Astrocyte of the spinal cord (primary cell): ENCODE measurements at places on chromosomes 11 and 22.

DNA sequence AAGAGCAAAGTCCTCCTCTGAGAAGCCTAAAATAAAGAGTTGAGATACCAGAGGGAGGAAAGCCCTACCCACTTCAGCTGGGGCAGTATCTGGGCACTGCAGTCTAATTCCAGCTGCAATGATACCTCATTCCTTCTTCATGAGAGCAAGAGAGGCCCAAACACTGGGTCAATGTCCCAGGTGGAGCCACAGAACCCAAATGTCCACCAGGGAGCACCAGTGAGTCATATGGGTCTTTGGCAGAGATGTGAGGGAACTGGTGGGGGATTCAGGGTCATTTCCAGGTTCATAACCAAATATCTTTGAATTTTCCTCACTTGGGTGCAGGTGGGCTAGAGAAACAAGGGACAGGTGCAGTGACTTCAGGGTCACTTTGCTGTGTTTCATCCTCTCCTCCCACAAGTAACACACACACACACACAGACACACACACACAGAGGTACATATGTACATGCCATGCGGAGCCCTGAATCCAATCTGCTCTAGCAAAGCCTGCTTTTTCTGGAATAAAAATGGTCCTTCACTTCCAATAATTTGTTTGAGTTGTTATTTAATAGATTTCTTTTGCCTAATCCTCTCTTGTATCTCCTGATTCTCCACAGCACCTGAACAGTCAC lies 585.4 kb downstream of the SOX6 start:
- peak; percentile 42 for DNase-seq

DNA sequence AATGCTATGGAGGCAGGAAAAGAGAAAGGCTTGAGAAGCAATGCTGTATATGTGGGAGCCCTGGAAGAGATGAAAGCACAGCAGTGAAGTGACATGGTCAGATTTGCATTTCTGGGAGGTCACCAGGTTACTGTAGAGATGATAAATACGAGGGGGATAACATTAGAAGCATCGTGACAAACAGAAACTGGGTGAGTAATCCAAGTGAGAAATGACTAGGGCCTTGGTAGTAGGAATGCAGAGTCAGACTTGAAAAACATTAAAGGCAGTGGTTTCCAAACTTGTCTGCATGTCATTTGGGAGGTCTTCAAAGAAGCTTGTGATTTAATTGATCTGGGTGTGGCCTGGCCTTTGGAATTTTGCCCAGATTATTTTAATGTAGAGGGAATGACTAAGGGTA lies 43.9 kb downstream of the CCDC34 start:
- DNase-seq = peak; percentile 65

DNA sequence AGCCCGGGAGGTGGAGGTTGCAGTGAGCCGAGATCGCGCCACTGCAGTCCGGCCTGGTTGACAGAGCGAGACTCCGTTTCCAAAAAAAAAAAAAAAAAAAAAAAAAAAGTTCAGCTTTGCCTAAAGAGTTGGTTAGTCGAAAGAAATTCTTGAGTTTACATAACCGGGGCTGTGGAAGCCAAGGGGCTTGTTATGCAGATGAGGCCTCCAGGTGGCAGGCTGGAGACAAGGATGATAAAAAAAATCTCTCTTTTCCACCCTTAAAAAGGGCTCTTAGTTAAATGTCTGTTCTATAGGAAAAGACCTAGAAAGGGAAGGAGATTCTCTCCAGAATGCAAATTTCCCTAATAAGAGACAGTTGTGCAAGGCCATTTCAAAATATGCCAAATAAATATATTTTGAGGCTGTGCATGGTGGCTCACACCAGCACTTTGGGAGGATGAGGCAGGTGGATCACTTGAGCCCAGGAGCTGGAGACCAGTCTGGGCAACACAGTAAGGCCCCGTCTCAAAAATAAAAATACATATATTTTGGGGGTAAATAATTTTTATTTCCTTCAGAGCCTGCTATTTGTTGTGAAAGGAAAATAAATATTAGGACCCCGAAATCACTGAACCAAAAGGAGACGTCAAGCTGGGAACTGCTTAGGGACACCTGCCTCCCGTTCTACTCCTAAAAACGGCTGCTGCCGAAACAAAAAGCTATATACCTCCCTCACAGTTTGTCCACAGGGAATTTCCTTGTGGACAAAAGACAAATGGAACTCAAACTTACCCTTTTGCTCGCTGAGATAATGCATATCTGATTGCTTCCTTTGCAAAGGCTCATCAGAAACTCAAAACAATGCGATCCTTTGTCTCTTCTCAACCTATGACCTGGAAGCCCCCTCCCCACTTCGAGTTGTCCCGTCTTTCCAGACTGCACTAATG lies 2.4 kb upstream of the IFITM2 start:
- DNase-seq = peak; percentile 81

- no peak for DNase-seq
Observed at GRCh38 chr11:38867338-38867737, 2269.3 kb upstream of the RAG2 start.

- DNase-seq = peak; percentile 26
Observed at GRCh38 chr11:76208438-76209374, 2.4 kb upstream of the WNT11 start.

- DNase-seq = peak; percentile 74
Observed at GRCh38 chr11:4072668-4073285, 21.8 kb upstream of the RRM1 start.

- no peak for DNase-seq
Observed at GRCh38 chr11:69489031-69489745, 7.7 kb downstream of the LINC01488 start.

DNA sequence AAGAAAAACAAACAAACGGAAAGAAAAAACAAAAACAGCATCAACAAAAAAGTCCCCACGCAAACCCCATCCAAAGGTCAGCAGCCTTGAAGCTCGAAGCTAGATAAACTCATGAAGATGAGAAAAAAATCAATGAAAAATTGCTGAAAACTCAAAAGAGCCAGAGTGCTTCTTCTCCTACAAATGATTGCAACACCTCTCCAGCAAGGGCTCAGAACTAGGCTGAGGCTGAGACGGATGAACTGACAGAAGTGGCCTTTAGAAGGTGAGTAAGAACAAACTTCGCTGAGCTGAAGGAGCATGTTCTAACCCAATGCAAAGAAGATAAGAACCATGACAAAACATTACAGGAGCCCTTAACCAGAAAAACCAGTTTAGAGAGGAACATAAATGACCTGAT lies 18.4 kb upstream of the FTH1 start:
- DNase-seq = no peak

DNA sequence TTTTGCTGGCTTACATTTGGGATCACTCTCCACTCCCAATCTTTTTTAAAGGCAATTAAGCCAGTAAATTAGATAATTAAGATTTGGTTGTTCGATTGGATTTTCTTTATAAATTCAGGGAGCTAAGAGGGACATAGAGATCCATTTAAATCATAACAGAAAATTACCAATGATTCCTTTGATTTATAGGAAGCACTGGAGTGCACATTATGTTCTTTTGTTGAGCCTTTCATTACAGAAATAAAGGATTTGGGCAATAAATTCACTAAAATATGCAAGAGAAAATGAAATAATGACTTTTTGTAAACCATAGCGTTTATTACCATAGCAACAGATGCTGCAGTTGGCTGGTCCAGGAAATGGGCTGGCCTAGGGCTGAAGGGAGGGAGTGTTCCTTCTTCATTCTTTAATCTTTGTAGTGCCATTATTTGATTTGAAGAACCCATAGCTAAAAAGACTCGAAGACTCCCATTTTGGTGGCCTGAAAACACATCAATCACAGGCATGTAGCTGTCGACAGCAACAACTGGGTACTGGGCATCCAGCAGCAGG lies 73.0 kb downstream of the C2CD3 start:
- no peak for DNase-seq

GRCh38 chr11:118658429-118659313 lies 20.8 kb downstream of the TREH start:
- peak; percentile 25 for DNase-seq

DNA sequence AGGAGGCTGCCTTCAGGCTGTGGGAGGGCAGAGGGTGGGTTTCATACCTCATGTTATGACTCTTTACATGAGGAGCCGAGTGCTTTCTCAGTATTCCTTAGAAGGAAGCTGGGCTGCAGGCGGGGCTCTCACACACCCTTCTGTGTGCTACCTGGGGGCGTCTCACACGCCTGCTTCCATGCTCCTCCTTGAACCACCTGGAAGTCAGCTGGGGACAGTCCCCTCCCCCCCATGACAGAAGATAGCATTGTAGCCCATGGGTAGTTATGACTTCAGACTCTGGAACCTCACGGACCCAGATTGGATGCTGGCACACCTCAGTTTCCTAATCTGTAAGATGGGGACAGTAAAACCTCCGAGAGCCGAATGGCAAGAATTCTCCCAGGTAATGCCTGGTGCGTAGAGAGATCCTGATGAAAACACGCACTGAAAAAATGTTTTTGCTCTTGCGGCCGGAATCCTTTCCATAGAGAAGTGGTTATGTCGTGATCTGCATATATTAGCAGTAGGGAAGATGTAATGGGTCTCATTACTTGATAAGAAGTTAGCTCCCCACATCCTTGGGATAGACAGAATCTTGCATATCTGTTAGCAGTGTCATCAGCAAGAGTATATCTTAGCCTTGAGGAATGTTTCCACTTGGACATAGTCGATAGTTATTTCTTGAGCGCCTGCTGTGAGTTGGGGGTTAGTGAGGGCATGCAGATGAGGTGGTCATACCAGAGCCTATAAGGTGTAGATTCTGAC lies 4.9 kb downstream of the DAGLA start:
- no peak for DNase-seq

DNA sequence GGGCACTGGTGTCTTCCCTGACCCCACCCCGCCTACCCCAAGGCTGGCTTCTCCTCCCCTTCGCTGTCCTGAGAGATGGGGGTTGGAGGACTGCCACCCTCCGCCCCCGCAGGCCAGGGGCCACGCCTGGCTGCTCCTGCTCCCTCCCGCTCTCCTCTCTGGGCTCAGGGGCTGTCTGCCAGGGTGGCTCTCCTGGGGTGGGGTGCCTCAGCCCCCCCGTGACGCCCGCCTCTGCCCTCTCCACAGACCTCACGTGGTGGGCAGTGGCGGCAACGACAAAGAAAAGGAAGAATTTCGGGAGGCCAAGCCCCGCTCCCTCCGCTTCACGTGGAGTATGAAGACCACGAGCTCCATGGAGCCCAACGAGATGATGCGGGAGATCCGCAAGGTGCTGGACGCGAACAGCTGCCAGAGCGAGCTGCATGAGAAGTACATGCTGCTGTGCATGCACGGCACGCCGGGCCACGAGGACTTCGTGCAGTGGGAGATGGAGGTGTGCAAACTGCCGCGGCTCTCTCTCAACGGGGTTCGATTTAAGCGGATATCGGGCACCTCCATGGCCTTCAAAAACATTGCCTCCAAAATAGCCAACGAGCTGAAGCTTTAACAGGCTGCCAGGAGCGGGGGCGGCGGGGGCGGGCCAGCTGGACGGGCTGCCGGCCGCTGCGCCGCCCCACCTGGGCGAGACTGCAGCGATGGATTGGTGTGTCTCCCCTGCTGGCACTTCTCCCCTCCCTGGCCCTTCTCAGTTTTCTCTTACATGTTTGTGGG lies 8.1 kb downstream of the RCOR2 start:
- no peak for DNase-seq

DNA sequence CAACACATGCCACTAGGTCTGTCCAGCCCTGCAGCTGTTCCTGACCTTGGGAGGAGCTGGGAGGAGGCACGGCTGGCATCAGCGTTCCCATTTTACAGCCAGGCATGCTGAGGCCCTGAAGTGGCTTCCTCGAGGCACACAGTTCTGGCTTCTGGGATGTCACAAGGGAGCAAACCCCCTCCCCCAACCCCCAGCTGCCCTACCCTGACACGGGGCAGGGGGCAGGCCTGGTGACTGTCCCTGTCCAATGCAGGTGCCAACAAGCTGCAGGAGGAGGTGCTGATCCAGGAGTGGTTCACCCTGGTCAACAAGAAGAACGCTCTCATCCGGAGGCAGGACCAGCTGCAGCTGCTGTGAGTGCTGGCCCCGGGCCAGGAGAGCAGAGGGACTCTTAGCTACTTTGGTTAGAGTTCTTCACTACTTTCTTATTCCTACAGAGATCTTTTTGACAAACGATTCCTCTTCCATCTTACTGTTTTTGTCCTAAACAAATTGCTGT lies 5.3 kb downstream of the KCNK7 start:
- DNase-seq = no peak

DNA sequence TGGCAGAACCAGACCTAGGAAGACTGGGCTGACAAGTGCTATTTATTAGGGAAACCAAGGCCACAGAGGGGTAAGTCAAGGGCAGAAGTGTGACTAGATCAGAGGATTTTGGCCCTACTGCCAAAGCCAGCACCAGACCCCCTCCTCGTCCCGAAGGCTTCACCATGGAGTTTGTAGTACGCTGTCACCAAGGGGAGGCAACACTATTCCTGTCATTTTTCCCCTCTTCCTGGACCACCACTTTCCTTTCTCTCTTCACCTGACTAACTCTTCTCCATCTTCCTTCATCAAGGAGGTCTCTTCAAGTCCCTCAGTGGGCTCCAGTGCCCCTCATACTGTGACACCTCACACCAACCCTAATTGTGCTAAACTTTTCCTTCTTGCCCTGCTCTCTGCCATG lies 34.9 kb downstream of the MN1 start:
- DNase-seq = no peak

- no peak for DNase-seq
Observed at GRCh38 chr11:70732023-70732880, 333.9 kb downstream of the CTTN start.

DNA sequence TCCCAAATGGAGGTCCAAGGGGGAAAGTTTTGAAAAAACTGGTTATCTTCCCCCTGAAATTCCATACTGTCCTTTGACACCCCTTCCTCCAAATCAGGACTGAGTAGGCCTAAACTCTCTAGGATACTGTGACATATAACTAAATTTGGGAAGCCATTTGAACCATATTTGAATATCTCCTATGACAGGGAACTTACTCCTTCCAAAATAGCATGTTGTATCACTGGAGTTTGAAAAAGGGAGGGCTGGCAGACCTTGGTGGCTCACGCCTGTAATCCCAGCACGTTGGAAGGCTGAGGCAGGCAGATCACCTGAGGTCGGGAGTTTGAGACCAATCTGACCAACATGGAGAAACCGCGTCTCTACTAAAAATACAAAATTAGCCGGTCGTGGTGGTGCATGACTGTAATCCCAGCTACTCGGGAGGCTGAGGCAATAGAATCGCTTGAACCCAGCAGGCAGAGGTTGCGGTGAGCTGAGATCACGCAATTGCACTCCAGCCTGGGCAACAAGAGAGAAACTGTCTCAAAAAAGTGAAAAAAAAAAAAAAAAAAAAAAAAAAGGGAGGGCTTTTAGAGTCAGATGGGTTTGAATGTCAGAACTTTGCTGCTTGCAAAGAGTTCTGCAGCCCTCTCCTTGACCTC lies 42.4 kb downstream of the PIK3C2A start:
- no peak for DNase-seq

DNA sequence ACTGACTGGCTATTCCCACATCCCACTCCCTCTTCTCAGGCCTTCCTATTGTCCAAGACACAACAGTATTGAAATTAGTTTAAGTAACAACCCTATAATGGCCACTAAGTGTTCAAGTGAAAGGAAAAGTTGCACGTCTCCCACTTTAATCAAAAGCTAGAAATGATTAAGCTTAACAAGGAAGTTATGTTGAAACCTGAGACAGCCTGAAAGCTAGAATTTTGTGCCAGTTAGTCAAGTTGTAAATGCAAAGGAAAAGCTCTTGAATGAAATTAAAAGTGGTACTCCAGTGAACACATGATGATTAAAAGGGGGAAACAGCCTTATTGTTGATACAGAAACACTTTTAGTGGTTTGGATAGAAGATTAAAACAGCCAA lies 332.7 kb downstream of the CASP12 start:
- DNase-seq = no peak
